NCI-H510A (cell line): ENCODE measurements at places on chromosomes 3 and 15.

GRCh38 chr15:76429661-76430060 is 93.1 kb downstream of the ISL2 start:
- DNase-seq = no peak

- no peak for DNase-seq
Measured at GRCh38 chr3:99843590-99844258, 26.1 kb downstream of the CMSS1 start.

GRCh38 chr3:165643425-165643824 is 193.8 kb downstream of the BCHE start:
- DNase-seq = no peak

- DNase-seq = no peak
Measured at GRCh38 chr3:184203526-184203925, 17.5 kb downstream of the ABCF3 start.

DNA sequence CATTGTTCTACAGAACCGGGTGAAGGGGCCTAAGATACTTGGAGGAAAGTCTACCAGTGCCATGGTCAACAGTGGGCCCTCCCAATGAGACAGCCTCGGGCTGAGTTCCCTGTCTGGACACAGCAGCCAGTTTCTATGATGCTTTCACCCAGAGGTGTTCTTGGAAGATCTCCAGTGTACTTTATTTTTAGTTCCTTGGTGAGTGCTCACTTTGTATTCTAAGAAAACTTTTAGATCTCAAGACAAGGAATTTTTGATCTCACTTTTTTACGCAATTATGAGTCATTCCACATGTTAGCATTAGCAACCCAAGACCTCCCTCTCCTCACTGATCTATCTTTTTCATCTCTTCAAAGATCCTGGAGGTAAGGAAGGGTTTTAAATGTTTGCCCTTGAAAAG is 287.7 kb downstream of the RORA start:
- no peak for DNase-seq

GRCh38 chr3:113105093-113105449 is 106.3 kb upstream of the BOC start:
- no peak for DNase-seq

DNA sequence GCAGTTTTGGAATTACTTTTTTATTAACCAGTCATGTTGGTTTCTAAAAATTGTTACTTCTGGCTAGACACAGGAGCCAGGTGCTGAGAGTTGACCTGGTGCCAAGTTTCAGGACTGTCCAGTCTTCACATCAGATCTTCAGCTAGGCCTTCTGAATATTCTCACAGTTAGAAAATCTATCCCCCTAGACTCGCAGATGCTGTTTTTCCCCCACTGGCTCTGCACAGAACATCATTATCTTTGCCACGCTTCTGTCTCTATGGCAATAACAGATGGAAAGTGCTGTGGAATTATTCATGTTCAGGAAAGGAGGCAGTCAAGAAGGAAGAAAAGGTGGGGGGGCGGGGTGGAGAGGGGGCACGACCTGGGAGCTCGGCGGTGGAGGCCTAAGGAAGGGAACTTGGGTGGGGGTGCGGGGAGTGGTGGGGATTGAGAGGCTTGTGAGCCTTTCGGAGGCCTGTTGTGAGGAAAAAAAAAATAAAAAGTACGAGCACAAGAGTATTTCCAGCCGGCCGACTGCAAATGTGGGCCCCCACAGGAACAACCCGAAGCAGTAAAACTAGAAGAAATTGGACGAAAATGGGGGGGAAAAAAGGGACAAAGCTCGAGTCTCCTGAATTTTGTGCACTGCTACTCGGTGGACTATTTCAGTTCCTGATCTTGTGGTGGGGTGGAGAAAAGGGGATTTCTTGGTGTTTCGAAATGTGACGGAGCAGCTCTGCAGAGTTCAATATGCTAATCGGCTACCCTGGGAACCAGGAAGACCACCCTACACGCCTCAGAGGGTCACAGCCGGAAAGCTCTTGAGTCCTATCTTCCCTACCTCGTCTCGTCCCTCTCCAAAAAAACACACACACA is 1.5 kb upstream of the SKIL start:
- peak; percentile 2 for DNase-seq

DNA sequence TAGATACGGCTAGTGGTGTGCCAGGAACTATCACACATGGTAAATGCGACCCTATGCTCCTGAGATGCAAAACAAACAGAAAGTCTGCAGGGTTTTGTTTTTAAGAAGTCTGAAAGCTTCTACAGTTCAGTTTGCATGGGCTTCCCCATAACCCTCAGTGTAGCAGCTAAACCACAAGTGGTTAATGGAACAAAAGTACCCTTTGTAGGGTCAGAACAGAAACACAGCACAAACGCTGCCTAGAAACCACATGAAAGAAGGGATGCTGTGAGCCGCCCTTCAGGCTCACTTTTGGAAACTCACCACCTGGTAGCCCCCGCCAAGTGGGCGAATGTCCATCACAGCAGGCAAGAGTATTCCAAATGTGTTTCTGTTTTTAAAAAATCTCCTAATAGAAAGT is 46.2 kb downstream of the CTDSPL start:
- DNase-seq = no peak

DNA sequence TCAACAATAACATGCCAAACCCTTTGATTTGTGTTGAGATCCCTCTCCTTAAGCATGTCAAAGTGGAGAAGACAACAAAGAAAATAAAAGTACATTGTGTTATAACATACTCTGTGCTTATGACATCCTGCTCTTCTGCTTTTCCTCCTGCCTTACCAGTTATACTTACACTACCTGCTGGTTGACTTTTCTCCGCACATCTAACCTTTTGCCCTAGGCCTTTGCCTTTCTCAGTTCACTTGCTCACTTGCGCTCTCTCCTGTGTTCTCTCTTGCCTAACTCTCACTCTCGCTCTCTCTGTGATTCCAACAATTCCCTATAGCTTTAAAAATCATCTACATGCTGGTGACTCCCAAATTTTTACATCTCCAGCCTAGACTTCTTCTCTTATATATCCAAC is 5.7 kb downstream of the DNAH12 start:
- no peak for DNase-seq

GRCh38 chr3:182921665-182922355 is 58.5 kb downstream of the DCUN1D1 start:
- DNase-seq = no peak

DNA sequence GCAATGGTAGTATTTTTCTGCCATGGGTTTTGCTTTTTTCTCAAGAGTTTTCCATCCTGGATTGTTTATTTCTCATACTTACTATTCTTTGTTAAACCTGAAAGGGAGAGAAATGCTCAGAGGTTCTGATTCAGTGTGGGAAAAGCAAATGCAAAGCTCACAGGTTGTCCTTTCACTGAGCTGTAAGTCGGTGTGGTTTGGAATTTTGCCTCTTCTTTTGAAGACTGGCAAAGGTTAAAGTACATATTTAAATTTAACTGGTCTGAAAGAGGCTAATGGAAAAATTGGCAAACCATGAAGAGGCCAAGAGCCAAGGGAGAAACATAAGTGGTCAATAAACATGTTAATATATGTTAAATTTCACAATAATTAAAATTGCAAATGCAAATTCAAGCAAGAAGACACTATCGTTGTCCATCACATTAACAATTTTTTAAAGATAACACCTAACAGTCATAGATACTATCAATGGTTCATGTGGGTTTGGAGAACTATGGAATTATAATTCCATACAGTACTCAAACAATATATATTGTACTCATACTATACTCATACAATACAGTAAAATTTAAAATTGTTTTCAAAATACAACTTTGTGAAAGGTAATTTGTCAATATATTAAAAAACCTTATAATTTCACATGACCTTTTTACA is 246.8 kb upstream of the STT3B start:
- DNase-seq = no peak

- DNase-seq = no peak
Measured at GRCh38 chr3:49670940-49671290, 3.2 kb upstream of the APEH start.

GRCh38 chr3:8579096-8579495 is 65.5 kb downstream of the SSUH2 start:
- DNase-seq = no peak

GRCh38 chr15:31304751-31305365 is 21.8 kb upstream of the KLF13 start:
- no peak for DNase-seq

- no peak for DNase-seq
Measured at GRCh38 chr3:197846491-197846890, 55.4 kb downstream of the LRCH3 start.

DNA sequence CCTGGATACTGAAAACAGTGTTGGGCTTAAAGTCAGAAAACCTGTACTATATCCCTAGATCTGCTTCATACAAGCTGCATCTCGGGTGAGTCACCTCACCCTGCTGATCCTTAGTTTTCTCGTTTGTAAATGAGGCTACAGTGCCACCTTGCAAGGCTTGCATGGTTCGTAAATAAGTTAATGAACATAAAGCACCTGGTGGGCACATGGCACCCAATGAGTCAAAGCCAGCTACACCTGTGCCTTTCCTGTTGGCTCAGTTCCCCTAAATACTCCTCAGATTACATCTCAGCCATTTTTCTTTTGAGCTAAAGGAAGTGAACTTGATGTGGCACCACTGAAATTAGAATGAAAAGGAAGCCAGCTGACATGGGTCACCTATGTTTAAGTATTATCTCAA is 26.5 kb downstream of the RTP1 start:
- DNase-seq = no peak

DNA sequence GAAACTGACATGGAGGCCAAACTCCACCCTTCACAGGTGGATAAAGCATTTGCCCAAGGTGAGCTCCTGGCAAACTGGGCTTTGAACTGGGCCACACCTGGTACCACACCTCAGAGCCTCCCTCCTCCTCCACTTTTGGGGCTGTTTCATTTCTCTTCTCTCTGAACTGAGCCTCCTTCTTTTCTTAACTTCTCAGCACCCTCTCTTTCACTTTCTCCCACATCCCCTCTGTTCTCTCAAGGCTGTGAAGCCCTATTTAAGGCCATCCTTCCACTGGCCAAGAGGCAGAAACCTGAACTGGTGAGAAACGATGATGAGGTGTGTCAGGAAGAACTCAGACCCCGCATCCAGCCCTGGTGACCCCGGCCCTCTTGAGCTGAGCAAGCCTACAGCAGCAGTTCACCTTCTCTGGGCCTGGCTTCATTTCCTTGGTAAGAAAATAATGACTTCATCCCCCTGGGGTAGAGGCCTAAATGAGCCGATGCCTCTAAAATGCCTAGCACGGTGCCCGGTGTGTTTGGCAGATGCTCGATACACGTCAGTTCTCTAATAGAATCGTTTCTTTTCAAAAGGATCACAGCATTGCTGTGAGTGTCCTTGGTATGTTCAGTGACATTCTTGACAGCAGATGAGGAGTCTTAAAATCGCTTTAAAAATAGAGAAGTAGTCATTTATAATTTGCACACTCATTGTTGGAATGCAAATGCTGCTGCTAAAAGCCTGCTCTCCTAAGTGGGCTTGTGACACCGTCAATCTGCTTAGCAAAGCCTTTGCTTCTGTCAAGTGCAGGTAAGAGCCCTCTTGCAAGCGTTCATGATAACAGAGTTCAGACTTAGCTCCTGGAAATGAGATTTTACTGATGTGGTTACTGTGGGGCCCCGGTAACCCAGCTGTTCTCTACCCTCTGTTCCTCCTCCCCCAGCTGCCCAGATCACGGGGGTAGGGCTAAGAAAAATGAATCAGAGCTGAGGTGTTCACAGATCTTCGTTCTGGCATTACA is 97.7 kb upstream of the ATP2B2 start:
- DNase-seq = no peak

DNA sequence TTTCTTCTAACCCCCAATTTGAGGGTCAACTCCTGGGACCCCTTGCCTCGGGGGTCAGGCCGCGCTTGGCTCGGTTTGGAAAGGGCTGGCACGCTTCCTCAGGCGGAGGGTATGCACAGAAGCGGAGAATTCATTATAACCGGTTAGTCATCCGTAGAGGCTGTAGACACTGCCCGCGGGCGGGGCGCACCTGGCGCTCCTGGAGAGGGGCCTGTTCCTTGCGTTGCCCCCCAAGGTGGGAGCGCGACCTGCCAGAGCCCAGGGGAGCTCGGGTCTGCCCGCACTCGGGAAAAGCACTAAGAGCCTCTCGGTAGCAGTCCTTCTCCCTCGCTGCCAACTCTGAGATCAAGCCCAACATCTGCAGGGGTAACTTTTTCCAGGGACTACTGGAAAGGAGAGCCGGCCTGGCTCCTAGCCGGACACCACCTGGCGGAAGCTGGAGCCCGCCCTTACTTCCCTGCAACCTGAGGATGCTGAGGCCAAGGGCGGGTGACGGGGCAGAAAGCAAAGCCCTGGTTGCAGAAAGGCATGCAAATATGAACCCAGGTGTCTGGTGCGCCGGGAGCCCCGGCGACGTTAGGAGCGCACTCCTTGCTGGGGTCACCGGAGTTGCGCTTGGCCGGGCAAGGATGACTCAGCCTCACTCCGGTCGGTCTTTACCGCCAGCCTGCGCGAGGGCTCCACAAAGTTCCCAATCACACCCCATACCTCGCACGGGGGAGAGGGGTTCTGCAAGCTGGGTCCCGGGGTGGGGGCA is 1.5 kb upstream of the CACNA2D3 start:
- DNase-seq = peak; percentile 48

DNA sequence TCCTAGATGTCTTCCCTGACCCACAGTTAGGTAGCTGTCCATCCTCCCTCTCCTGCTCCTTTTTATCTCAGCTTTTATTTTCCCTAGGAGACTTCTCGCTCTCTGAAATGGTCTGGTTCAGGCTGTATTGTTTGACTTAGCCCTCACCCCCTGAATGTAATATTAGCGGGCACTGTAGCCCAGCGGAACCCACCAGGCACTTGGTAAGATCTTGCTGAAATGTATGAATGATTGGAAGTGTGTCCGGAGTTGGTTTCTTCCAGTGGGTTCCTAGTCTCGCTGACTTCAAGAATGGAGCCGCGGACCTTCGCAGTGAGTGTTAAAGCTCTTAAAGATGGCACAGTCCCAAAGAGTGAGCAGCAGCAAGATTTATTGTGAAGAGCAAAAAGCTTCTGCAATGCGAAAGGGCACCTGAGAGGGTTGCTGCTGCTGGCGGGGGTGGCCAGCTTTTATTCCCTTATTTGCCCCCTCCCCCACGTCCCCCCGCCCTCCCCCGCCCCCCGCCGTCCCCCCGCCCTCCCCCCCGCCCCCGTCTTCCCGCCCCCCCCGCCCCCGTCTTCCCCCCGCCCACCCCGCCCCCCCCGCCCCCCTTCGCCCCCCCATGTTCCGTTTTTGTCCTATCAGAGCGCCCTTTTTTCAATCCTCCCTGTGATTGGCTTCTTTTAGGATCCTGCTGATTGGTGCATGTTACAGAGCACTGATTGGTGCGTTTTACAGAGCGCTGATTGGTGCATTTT is 694 bp upstream of the EEFSEC start:
- no peak for DNase-seq

DNA sequence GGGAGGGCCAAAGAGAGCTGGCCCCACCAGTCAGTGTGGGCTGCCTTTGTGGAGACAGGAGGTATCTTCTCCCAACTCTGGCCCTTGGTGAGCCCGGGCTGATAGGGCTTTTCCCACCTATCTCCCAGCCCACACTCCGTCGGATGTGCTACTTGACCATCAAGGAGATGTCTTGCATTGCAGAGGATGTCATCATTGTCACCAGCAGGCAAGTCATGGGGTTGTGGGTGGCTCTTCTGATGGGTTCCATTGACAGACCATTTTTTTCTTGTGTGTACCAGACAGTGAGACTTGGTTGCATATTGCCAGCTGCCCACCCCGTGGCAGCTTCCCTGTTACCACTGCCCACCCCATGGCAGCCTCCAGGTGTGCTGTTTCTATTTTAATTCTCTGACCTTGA is 3.3 kb downstream of the COPG1 start:
- no peak for DNase-seq

GRCh38 chr3:194117104-194117845 is 18.7 kb upstream of the HES1 start:
- DNase-seq = no peak

GRCh38 chr3:147497286-147497685 is 88.1 kb downstream of the ZIC1 start:
- DNase-seq = no peak

GRCh38 chr3:140128631-140129030 is 193.6 kb downstream of the CLSTN2 start:
- DNase-seq = peak; percentile 3
